Heart left ventricle (tissue), 16 donors: ENCODE measurements at places on chromosomes 5 and 9. TPM values are rescaled to one million over a fixed set of nuclear protein-coding genes. Genes with fewer than 3 reads are reported as not detected.

NANS gene
- polyA plus RNA-seq = 144 TPM

FOXI1 gene
- not detected for polyA plus RNA-seq

SLC2A6 gene
- 2.7 TPM for polyA plus RNA-seq

STK32A gene
- polyA plus RNA-seq = 0.15 TPM

USP20 gene
- 12.1 TPM for polyA plus RNA-seq

OR1N2 gene
- polyA plus RNA-seq = not detected

SPATA9 gene
- 0.17 TPM for polyA plus RNA-seq

ENTPD8 gene
- not detected for polyA plus RNA-seq

ZDHHC12 gene
- polyA plus RNA-seq = 29.8 TPM

SLC36A2 gene
- polyA plus RNA-seq = 0.03 TPM

SCAI gene
- 1.6 TPM for polyA plus RNA-seq

DNA sequence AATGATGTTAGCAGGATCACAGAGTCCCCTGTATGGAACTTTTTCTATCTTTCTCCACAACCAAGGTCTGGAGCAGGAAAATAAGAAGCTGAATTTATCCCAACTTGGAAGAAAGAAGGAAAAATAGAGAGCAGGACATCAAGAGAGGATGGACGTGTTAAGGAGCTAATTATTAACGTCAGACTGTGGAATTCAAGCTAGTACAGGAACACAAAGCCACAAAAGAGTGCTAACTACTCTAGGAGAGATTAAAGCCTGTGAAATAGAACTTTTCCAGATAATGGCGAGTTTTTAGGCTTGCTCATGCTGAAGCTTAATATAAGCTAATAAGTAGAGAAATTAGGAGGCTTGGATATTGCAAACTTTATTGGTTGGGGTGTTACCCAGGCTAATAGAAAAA is 632 bp upstream of the SPINK13 start:
- DNase-seq = no peak

GRCh38 chr5:147981074-147981473 is 74.7 kb upstream of the C5orf46 start:
- DNase-seq = no peak

GRCh38 chr9:38031594-38031993 is 37.4 kb downstream of the SHB start:
- no peak for DNase-seq

- no peak for DNase-seq
Measured at GRCh38 chr9:71202931-71203330, 81.5 kb upstream of the TRPM3 start.

DNA sequence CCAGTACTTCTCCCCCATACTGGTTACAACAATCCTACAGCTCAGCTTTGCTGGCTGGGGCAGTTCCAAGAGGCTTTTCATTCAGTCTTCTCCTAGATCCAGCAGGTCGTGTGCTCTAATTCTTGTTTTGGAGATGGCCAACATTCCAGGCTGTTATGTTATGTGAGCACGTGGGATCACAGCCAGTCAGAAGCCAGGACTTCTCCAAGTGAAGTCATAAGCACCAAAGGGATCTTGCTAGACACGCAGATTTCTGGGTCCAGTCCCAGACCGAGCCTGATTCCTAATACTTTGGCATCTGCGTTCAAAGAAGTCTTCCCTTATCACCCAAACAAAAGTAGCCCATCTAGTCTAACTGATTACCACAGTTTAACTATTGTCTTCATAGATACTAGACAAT is 1.4 kb upstream of the LARP1 start:
- DNase-seq = peak; percentile 76

- DNase-seq = no peak
Measured at GRCh38 chr5:67063791-67064190, 132.8 kb downstream of the CD180 start.

DNA sequence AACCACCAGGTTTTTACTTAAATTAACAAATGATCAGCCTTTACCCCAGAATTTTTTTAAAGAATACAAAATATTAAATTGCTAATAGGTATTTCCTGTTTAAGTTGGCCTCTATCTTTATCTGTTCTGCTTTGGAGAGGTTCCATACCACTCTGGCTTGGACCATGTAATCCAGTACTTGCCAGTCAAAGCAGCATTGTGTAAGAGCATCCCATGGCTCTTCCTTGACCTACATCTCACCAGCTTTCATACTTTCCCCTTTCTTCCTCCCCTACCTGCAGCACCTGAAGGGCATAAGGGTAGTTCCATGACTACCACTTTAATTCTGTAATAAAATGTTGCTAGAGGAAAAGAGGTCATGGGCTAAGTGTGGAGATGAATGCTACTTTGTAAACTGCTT is 140.8 kb upstream of the MTAP start:
- DNase-seq = no peak

DNA sequence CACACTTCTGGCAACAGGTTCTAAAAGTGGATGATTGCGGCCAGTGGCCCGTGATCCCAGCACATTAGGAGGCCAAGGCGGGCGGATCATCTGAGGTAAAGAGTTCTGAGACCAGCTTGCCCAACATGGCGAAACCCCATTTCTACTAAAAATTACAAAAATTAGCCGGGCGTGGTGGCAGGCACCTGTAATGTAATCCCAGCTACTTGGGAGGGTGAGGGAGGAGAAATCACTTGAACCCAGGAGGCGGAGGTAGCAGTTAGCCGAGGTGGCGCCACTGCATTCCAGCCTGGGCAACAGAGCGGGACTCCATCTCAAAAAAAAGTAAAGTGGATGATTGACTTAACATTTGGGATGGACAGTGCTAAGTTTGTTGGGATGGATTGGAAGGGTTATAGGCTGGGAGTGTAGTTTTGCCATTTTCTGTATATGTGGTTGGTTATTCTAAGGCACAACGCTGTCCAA is 3.4 kb downstream of the MATR3 start:
- no peak for DNase-seq

- DNase-seq = no peak
Measured at GRCh38 chr5:79573983-79574890, 38.0 kb upstream of the TENT2 start.

DNA sequence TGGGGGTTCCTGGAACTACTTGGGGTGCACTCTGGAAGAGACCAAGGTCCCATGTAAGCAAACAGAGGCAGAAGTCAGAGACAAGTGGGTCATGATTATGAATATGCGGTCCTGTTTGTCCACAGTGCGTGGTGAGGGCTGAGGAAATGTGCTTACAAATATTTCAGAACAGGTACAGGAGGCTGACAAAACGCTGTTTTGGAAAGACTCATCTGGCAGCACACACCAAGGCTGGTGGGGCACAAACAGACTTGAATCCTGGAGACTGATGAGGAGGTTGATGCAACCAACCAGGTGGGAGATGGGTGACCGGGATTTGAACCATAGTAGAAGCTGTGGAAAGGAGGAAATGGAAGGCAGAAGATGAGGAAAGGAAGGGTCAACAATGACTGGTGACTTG is 83.8 kb downstream of the ADRB2 start:
- DNase-seq = no peak

DNA sequence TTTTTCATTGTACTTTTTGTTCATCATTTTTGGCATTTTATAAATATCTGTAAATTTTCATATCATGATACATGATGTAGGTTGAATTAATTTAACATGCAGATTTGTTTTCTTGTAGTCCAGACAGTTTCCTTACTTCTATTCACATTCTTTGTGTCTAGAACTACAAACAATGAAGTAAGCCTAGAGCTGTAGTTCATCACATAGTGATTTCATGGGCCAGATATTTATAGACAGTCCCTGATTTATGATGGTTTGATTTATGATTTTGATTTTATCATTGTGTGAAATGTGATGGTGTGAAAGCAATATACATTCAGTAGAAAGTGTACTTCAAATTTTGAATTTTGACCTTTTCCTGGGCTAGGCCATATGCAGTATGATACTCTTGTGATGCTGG is 139.0 kb downstream of the ARHGEF28 start:
- no peak for DNase-seq

GRCh38 chr5:112554101-112554977 is 135.3 kb upstream of the EPB41L4A start:
- DNase-seq = peak; percentile 34

- no peak for DNase-seq
Measured at GRCh38 chr5:100574716-100575115, 39.5 kb downstream of the FAM174A start.

- no peak for DNase-seq
Measured at GRCh38 chr5:24773261-24773660, 128.5 kb upstream of the CDH10 start.

DNA sequence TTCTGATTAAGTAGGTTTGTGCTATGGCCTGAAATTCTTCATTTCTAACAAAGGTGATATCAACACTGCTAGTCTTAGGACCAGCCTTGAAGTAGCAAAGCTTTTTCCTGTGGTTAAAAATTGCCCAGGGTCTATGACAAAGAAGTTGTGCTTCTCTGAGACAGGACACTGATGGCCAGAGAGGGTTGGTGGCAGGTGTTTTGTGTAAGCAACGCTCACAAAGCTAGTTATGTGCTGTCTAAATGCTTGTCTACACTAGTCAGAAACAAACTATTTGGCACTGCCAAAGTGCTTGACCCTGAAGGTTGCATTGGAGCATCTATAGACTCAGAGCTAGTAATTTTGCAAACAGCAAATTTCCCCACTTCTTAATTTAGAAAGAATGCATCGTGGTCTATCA is 44.1 kb upstream of the SELENOP start:
- no peak for DNase-seq

GRCh38 chr5:10445352-10445751 is 3.7 kb downstream of the ROPN1L start:
- no peak for DNase-seq

DNA sequence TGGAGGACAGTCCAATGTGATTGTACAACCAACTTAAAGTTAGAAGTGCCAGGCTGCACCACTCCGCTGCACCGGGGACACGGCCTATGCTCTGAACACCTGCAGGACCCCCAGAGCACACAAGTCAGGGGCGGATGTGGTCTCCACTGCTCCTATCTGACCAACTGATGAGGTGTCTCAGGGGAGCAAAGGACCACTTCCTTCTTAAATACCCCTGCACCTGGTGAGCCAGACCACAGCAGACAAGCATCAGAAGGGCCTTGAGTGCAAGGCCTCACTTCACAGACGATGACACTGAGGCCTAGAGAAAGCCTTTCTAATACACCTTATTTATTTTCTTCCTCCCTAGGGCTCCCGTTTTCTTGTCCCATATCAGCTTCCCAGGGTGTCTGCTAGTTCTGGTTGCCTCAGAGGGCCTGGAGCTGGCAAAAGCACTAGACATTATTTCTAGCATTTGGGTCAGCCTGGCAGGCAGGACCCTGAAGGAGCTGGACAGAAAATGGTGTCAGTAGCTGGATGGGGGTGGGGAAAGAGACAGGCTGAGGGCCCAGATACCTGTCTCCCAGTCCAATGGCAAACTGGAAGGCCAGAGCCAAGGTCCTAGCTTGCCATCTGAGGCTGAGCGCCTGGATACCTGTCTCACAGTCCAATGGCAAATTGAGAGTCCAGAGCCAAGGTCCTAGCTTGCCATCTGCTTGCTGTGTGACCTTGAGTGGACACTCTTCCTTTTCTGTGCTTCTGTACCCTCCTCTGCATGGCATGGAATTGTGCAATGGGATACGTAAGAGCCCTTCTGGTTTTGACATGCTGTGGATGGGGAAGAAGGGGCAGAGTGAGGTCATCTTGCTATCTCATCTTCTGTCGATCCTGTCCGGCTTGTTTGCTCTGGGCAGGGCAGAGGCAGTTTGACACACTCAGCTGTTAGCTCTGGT is 9.0 kb downstream of the CCDC69 start:
- no peak for DNase-seq

- DNase-seq = no peak
Measured at GRCh38 chr5:75616971-75617621, 5.8 kb downstream of the ANKDD1B start.

DNA sequence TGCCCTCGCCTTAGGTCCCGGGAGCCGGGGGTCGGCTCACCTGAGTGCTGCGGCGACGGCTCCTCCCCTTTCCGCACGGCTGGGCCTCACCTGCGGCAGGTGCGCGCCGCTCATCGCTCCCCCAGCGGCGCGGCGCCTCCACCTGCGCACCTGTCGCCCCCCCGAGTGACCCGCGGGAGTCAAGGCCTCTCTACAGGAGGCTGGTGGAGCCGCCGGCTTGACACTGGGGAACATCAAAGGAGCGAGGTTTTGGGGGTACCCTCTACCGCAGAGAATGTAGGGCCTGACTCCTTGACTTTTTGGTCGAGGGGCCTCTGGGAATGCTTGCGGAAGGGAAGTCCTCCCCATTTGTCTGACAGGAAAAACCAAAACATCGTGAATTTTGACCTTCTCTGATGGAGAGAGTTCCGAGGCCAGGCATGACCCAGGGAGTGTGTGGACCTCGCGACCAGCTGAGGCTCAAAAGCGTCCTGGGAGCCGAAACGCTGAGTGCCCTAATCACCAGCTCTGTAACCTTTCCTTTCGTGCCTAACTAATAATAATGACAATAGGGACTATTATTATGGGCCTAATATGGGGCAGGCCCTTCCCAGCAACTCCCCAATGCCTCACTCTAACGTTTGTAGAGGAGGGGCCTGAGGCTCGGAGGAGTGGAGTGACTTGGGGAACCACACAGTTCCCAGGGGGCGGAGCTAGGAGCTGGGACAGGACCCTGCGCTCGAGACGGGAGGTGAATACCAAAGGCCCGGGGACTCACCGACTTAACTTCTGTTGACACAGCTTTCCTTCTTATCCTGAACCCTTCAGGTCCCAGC is 714 bp upstream of the IER5L start:
- DNase-seq = no peak
